T-helper 2 cell (primary cell): ENCODE measurements at places on chromosomes 3 and 15.

DNA sequence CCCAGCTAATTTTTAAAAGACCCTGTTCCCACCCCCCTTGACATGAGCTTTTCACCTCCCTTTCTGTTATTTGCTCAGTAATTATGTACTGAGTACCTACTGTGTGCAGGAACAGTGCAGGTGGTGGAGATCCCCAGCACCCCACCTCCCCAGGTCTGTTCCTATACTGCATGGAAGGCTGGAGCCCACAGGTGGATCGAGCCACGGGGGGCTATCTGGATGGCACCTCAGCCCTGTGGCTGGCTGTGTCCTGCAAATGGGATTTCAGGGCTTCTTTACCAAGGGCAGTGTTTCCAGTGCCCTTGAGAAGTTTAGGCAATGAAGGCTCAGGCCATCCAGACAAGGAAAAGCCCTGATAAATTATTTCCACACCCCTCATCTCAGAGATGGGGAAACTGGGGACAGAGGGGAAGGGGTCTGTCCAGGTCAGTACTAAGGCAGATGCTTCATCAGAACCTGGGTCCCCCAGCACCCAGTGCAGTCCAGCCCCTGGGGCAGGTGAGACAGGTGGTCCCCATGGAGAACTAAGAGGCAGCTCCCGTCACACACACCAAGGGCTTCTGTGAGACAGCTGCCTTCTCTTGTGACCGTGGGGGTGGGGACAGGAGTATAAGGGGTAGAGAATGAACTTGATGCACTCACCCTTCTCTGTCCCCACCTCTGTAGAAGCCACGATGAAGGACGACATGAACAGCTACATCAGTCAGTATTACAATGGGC lies 109.6 kb downstream of the ETFA start:
- no peak for DNase-seq

DNA sequence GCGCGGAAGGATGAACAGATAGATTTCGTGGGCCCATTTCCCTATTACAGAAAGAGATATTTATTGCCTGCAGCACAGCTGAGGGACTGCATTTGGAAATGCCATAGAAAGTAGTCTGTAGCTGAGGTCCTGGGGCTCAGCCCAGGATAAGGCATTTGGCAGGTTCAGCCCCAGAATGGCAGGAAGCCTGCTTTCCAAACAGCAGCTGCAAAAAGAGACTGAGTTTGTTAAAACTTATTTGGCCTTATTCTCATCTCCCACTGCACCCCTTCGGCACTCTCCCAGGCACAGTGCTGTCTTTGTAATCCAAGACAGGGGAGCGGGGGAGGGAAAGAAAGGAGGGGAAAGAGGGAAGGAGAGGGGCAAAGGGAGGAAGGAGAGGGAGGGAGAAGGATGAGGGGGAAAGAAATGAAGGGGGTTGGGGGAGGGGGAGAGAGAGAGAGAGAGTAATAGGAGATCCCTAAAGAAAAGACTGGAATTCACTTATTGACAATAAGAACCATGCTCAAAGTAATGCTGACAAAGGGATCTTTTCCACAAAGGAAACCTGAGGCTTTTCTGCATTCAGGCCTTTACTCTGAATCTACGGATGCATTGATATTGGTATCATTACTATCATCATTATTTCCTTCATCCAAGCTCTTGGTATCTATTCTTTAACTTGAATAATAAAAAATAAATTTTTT lies 94.0 kb upstream of the LRRN1 start:
- no peak for DNase-seq

GRCh38 chr3:173773800-173774199 lies 376.3 kb downstream of the NLGN1 start:
- no peak for DNase-seq

DNA sequence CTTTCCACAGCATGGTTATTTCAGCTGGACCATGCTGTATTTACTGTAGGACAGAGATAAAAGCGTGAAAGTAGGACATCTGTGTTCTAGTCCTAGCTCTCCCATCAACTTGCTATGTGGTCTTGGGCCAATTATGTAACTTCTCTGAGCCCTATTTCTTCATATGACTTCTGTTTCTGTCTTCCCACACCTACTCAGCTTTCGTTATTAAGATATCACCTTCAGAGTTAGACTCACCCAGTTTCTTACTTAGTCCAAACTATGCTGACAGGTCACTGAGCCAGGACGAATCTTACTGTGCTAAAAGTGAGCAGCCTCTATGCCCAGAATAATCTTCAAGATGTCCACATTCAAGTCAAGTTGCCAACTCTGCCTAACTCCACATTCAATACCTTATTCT lies 283.7 kb downstream of the IL5RA start:
- DNase-seq: no peak

- no peak for DNase-seq
These were observed 461.8 kb downstream of the MAGI1 start for GRCh38 chr3:65576966-65577365.

- no peak for DNase-seq
These were observed 16.2 kb downstream of the NISCH start for GRCh38 chr3:52471371-52472238.

- no peak for DNase-seq
These were observed 181.6 kb upstream of the RASGRP1 start for GRCh38 chr15:38746211-38746610.

DNA sequence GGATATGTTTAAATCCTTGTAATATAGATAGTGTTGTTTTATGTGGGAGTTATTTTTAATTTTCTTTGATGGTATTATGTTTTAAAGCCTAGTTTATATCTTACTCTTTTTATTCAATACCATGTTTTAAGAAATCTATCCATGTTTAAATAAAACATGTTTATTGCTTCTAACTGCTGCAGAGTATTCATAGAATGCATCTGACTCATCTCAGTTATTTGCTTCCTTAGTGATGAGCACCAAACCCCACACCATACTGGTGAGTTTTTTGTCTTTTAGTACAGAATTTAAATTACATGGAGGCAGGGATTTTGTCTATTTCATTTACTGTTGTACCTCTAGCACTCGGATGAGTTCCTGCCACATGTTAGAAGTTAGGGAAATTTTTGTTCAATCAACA lies 209.2 kb downstream of the NSUN3 start:
- no peak for DNase-seq

GRCh38 chr3:36695113-36695768 lies 69.1 kb downstream of the DCLK3 start:
- no peak for DNase-seq

GRCh38 chr15:73928971-73929627 lies 2.8 kb downstream of the LOXL1 start:
- DNase-seq: no peak

DNA sequence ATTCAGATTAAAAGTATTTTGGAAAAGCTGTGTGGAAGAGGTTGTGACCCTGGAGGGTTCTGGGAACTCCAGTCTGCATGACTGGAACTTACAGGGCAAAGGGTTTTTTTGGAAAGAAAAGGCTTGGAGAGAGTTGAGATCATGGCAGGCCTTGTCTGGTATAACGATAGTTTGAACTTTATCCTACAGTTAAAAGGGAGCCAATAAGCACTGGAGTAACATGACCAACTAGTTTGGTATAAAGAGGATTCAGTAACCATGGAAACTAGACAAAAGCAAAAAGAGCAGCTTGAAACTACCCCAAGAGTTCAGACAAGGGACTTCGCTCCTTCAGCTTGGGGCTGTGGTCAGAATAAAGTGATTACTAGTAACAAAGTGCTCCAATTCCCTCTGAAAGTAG lies 151.2 kb upstream of the TMCO5A start:
- DNase-seq: no peak

- no peak for DNase-seq
These were observed 2.8 kb downstream of the MAGI1 start for GRCh38 chr3:66035763-66036477.

GRCh38 chr3:4786431-4786830 lies 192.8 kb upstream of the BHLHE40 start:
- no peak for DNase-seq

DNA sequence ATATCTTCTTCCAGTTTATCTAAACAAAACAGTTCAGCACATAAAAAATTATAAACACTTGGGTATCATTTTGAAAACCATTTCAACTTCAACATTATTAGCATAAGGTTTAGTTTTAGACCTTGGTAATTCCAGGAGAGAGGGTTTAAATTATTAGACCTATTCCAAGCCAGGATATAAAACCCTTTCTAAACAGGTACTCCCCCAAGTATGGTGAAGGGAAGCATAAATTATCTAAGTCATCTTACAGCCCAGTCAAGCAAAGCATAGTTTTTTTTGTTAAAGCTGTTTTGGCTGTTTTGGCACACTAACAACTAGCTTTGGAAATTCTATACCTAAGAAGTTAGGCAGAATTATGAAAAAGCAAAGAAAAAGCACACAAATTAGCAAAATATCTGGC lies 87.3 kb downstream of the FBN1 start:
- DNase-seq: no peak

- no peak for DNase-seq
These were observed 156.4 kb upstream of the AZI2 start for GRCh38 chr3:28504976-28505375.

- no peak for DNase-seq
These were observed 8.6 kb upstream of the TCAIM start for GRCh38 chr3:44329946-44330345.

GRCh38 chr3:143100451-143100850 lies 19.1 kb upstream of the CHST2 start:
- DNase-seq: no peak

- DNase-seq: no peak
These were observed 23.4 kb downstream of the BMF start for GRCh38 chr15:40085266-40085665.

GRCh38 chr15:62494197-62494596 lies 329.1 kb upstream of the C2CD4B start:
- DNase-seq: no peak

DNA sequence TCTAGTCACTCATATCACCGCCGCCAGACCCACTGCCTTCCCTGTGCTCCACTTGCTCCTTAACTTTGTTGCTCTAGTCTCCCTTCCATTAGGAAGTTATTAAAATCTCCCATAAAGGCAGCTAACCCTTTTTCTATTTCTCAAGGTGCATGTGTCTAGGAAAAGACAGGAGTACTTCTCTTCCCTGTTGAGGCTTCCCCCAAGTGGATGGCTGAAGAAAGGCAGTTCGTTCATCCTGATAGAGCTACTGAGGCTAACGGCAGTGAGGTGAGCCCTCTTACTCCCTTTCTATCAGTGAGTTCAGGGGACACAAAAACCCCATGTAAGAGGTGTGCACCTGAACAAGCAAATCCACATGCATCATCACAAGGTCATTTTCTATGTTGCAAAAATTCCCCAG lies 397.8 kb downstream of the IGSF11 start:
- DNase-seq: no peak

DNA sequence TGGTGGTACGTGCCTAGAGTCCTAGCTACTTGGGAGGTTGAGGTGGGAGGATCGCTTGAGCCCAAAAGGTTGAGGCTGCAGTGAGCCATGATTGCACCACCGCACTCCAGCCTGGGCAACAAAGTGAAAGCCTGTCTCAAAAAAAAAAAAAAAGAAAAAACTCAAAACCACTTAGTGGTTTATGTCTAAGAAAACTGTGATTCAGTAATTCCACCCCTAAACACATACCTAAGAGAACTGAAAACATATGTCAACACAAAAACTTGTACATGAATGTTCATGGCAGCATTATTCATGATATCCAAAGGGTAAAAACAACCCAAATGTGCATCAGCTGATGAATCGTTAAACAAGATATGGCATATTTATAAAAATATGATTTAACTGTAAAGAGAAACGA lies 14.3 kb downstream of the SPG21 start:
- no peak for DNase-seq

- DNase-seq: no peak
These were observed 405.9 kb upstream of the LMCD1 start for GRCh38 chr3:8095724-8096123.

GRCh38 chr3:112685956-112686799 lies 45.2 kb upstream of the CCDC80 start:
- DNase-seq: no peak

- DNase-seq: no peak
These were observed 870.2 kb downstream of the SI start for GRCh38 chr3:164208048-164208447.

DNA sequence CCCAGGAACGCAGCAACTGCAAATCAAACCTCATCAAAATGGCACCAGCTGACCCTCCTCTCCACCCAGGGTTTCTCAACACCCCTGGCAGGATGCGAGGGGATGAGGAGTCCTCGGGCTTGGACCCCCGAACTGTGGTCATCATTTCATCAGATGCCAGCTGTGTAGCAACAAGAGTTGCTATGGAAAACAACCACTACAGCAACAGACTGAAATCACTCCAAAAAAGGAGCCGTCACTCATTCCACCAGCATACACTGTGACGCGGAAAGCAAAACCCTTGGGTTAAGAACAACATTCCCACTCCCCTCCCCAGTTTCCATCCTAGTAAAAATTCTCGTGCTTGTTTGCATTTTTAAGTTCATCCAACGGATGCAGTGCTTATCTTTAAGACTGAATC lies 40.1 kb downstream of the VGLL4 start:
- DNase-seq: no peak

GRCh38 chr3:42658771-42659390 lies 5.4 kb downstream of the ZBTB47 start:
- no peak for DNase-seq

DNA sequence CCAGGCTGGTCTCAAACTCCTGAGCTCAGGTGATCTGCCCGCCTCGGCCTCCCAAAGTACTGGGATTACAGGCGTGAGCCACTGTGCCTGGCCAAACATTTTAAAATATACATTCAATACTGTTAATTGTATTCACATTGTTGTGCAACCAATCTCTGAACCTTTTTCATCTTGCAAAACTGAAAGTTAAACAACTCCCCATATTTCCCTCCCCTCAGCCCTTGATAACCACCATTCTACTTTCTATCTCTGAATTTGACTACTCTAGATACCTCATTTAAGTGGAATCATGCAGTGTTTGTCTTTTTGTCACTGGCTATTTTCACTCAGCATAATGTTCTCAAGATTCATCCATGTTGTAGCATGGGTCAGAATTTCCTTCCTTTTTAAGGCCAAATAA lies 30.0 kb downstream of the HMCES start:
- no peak for DNase-seq

GRCh38 chr3:194387276-194387675 lies 11.8 kb downstream of the GP5 start:
- DNase-seq: no peak

- no peak for DNase-seq
These were observed 1.1 kb downstream of the ANPEP start for GRCh38 chr15:89813381-89814111.

DNA sequence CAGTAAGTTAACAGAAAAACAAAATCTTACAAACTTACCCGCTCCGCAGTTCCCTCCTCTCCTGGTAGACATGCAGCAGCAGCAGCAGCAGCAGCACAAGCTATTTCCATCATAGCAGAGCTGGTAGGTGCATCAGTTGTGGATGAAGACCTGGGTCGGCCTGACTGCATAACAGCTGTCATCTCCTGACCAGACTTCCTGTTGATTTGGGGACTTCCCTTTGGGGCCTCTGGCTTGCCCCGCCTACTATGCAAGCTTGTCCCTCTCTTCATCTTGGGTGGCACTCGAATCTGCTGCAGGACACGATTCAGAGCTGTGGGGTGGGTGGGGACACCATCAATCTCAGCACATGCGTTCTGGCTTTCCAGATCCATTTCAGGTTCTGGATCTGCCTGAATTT lies 65.7 kb downstream of the TMCC1 start:
- DNase-seq: no peak
